AG04449 (cell line): ENCODE measurements at places on chromosomes 3 and 15.

DNA sequence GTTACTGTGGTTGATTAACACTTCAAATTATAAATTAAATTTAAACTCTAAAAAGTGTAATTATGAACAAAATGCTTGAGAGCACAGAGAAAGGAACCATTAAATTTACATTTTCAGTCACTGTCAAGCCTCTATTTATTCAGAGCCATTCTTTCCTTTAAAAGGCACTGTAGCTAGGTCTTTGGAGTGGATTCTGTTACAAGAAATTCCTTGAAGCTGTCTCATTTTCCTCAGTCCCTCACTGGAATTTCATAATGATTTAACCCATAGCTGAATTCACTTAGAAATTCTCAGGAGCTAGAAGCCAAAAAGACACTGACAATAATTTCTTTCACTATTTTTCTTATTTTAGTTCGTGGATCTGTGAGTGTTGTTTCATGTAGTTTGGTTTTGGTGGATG lies 81.2 kb upstream of the TCF12 start:
- peak; percentile 19 for DNase-seq

GRCh38 chr3:48157950-48158376 lies 30.3 kb downstream of the CDC25A start:
- DNase-seq: peak; percentile 5

GRCh38 chr3:194572944-194573491 lies 60.2 kb downstream of the TMEM44 start:
- no peak for DNase-seq

- no peak for DNase-seq
Observed at GRCh38 chr3:101141135-101141534, 147.9 kb upstream of the ABI3BP start.

GRCh38 chr15:47349179-47349578 lies 368.1 kb upstream of the SEMA6D start:
- DNase-seq: no peak

DNA sequence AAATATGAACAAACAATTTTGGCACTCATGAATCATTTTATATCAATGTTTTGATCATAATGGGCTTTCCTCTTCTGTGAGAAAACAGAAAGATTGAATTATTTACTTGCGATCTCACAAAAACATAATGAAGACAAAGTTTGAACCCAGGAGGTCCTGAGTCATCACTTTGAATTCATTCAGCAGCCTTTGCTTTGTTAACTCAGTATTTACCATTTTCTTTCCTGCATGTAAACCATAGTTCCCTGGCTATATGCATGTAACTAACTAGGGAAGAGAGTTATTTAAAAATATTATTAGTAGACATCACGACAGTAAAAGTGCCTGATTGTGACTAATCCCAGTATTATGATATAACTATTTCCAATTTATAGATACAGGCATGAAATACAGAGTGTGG lies 1026.2 kb downstream of the PLOD2 start:
- DNase-seq: no peak
